RPMI8226 (cell line): ENCODE measurements at places on chromosomes 2 and 18.

- no peak for DNase-seq
Measured at GRCh38 chr2:26639685-26640243, 1.4 kb downstream of the CIB4 start.

GRCh38 chr2:223674998-223675609 lies 72.9 kb upstream of the SCG2 start:
- DNase-seq: no peak

DNA sequence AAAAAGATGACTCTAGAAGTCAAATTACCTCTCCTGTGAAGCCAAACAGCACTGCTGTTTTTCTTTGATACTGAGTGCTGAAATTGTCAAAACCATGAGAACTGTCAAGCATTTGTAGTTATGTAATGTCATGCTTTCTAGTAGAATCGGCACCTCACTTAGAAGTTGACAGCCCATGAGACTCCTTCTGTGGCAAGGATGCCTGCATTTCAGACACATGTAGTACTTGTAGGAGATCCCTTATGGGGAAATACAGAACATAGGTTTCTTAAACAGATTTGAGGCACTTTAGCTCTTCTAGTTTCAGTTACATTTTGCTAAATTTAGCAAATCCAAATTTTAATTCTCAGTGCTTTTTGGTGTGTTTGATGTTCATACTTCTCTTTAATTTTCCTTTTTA lies 15.7 kb downstream of the ZNF407 start:
- DNase-seq: peak; percentile 22

- no peak for DNase-seq
Measured at GRCh38 chr18:44552706-44553105, 128.0 kb upstream of the SETBP1 start.

DNA sequence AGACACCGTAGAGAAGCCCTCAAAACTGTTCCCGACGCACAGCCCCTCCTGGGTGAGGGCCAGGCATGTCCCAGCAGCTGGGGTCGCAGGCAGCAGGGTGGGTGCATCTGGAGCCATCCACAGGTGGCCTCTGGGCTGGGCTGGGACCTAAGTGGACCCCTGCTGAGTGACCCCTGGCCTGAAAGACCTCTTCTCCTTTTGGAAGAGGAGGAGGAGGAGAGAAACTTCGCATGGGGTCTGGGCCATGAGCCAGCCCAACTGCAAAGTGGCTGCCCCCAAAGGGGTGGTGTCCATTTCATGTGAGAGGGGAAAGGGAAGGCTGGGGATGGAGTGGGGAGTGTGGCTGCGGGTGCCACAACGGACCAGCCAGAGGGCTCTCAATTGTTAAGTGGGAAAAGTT lies 25.1 kb downstream of the ANO7 start:
- no peak for DNase-seq

DNA sequence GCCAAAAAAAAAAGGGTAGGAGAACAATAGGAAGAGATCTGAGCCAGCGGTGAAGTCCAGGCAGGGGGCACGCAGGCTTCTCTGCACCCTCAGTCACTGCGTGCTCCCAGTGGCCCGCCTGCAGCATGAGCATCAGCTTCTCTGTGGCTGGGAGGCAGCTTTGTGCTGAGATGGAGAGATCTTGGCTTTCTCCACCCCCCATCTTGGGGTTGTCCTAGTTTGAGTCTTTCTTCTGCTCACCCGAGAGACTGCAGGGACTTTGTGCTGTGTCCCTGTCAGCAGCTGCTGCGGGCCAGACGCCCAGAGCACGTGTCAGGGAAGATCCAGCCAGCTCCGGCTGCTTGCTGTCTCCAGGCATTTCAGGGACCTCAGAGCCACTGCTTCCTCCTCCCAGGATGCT lies 20.3 kb downstream of the TRAPPC12 start:
- no peak for DNase-seq

DNA sequence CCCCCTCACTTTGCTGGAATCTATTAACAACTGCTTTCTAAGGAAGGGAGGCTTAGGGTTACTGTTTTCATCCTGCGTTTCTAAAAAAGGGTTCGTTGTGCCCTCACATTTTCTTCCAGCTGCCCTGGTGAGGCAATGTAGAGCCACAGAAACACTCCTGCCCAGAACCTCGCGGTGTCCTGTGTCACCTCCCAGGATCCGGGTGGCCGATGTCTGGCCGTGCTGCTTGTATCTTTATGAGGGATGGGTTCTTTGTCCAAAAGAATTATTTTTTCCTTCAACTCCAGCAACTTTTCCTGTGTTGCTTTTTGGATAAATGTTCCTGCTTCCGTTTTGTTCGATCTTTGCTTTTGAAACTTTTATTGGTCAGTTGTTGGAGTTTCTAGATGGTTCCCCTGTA lies 291.8 kb upstream of the HS6ST1 start:
- no peak for DNase-seq

DNA sequence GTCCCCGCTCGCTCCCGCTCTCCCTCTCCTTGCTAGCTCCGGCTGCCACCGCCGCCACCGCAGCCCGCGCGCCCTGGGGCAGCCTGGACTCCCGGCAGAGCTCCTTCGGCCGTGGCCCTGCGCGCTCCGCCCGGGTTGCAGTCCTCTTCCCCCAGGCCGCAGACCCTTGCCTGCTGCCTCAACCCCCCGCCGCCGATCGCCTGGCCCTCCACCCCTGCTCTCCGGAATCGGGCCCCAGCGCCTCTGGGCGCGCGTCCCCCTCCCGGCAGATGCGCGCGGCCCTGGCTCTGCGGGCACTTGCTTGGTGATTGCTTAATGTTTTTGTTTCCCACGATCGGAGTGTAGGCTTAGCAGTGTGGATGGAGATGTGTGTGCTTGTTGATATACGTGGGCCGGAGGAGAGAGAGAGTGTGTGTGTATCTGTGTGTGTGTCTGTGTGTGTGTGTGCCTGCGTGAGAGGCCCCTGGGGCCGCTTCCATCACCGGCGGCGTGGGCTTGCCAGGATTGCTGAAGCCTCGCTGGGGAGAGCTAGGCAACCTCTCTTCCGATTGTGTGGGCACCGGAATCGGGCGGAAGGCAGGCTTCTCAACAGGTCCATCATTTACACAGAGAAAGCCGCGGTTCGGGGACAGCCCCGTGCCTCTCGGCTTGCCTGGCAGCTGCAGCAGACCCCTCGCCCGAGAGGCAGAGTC lies 877 bp downstream of the INHBB start:
- DNase-seq: peak; percentile 25

DNA sequence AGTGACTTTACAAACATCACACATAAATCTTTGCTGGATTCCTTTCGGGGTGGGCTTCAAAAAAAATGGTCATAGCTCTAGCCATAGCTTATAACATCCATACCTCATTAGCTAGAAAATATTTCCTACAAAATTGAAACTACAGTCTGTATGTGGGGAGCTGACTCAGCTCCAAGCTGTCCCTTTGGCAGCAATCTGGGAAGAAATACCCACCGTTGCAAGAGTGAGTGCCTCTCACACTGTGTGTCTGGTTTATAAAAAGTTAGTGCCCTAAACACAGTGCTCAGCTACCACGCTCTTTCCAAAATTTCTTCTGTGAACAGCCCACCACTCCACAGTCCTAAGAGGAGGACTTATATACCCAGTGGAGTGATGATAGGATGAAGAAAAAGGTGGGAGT lies 170.1 kb downstream of the RBM43 start:
- no peak for DNase-seq

GRCh38 chr18:59898609-59899297 lies 1.0 kb upstream of the PMAIP1 start:
- DNase-seq: no peak

- DNase-seq: no peak
Measured at GRCh38 chr2:210655229-210655975, 99.0 kb downstream of the CPS1 start.

GRCh38 chr2:205145888-205146287 lies 536.4 kb upstream of the NRP2 start:
- DNase-seq: no peak

GRCh38 chr2:103327386-103327785 lies 565.6 kb downstream of the TMEM182 start:
- DNase-seq: no peak

DNA sequence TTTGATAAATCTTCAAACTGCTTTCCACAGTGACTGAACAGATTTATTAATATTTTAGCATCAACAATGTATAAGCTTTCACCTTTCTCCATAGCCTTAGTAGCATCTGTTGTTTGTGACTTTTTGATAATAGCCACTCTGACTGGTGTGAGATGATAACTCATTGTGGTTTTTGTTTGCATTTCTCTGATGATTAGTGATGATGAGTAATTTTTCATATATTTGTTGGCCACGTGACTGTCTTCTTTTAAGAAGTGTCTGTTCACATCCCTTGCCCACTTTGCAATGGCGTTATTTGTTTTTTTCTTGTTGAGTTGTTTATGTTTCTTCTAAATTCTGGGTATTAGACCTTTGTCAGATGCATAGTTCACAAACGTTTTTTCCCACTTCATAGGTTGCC lies 952.9 kb downstream of the TRIB2 start:
- no peak for DNase-seq

- DNase-seq: no peak
Measured at GRCh38 chr2:111627256-111627655, 256.7 kb downstream of the ANAPC1 start.

DNA sequence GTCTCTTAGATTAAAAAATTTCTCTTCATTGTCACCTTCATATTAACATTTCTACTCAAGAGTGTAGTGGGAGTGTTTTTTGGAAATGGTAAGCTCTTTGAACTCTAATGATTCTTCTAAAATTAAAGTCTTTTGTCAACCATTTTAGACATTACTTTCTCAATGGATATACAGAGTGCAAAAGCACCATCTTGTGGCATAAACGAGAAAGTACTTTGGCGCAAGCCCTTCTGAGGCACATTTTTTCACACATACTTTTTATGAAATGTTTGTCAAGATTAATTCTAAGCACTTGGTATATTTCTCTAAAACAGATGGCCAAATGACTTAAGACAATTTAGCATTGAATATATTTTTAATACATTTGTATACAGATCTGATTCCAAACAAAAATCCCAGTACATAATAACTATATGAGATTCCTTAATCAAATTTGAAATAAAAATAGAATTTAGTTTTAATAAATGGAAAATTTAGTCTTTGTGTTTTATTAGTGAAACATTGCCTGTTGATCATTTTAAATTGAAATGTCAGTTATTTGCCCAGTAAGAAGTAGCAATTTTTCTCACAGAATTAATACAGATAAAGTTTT lies 63.3 kb upstream of the GALNT5 start:
- peak; percentile 43 for DNase-seq

DNA sequence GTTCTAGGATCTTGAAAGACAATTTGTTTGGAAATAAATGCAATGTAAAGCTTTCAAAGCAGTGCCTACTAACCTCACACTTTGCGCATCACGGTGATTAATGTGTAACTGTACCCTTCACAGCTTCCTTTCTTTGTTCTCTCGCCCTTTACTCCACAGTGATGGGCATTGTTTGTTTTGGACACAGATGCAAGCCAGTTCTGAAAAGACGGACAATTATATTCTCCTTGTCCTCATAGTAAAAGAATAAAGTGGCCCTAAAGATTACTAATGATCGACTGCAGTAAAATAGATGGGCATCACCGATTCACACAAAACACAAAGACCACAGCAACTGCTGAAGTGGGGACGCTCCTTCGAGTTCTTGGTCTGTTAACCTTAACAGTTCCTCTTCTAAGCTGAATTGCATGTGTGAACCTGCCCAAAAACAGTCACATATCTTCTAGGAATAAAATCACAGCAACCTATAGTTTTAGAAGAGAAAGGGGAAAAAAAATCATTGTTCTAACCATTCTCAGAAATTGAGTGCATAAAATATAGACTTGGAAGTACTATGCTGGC lies 7.7 kb downstream of the L3MBTL4 start:
- no peak for DNase-seq

DNA sequence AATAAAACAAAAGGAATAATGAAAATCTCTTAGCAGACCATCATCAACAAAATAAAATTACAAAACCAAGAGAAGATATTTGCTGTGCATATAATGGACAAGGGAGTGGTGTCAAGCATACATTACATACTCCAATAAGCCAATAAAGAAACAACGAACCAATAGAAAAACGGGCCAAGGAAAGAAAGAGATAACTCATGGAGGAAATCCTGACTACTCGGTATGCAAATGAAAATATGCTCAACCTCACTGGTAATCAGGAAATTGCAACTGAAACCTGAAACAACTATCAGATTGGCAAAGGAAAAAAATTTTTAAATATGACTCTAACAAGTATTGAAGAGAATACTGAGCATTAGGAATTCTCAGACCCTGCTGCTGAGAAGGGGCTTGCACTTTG lies 84.7 kb downstream of the BCL2 start:
- DNase-seq: no peak

GRCh38 chr2:222242532-222242931 lies 56.3 kb downstream of the PAX3 start:
- no peak for DNase-seq

GRCh38 chr18:45488645-45489044 lies 126.6 kb upstream of the SLC14A2 start:
- no peak for DNase-seq

DNA sequence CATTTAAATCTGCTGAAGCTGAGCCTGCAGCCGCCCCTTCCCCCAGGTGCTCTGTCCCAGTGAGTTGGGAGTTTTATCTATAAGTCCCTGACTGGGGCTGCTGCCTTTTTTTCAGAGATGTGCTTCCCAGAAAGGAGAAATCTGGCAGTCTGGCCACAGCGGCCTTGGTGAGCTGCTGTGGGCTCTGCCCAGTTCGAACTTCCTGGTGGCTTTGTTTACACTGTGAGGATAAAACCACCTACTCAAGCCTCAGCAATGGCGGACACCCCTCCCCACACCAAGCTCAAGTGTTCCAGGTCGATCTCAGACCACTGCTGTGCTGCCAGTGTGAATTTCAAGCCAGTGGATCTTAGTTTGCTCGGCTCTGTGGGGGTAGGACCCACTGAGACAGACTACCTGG lies 97.3 kb downstream of the ACAA2 start:
- no peak for DNase-seq

GRCh38 chr18:43919551-43919950 lies 642.3 kb upstream of the SYT4 start:
- DNase-seq: no peak

DNA sequence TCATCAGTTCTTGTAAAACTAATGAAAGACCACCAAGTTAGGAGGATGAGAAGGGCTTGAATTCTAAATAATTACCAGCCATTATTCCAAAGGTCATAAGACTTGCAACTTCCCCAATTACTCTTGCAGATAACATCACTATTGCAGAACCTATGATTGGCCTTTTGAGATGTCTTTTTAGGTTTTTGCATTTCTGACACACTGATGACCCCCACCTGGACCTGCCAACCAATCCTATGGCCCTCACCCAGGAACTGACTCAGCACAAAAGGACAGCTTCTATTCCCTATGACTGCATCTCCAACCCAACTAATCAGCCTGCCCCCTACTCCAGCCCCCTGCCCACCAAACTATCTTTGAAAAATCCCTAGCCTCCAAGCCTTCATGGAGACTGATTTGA lies 111.5 kb upstream of the COPS8 start:
- no peak for DNase-seq
